NCI-H2029 treated with DMSO at 0.1 percent for 48 hours (cell line): ENCODE measurements at places on chromosomes 2 and 18.

DNA sequence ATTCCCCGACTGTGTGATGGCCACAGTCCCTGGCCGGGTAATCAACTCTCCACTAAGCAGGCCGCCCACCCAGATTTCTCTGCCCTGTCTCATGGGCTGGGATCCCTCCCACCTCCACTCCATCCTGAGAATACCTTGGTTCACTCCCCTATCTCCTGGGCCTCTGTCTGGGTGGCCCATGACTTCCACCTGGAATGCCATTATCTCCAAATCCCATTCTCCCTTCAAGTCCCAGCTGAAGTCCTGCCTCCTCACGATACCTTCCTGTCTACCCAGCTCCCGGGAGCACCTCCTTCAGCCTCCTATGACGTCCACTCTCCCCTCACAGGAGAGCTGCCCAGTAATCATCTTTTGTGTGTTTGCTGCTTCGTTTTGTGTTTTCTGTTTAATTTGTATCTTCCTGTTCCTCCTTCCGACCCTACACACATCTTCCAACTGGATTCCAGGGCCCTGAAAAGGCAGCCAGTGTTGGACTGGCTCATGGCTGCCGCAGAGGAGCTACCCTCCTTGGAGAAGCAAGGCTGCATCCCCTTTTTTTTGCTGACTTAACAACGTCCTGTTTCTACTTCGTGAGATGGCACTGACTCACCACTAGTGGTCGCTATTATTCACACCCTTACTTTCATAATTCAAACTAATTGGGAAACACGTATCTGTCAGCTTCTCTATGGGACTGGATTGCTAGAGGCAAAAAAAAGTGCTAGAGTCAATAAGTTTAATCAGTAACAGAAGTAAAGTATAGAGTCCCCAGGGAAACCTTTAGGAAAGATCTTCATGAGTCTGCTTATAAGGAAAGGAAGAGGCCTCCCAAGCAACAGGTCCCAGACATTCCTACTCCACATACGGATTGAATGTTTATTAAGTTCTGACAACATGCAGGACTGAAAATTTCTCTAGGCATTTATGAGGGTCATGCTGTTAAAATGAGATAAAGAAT lies 171.9 kb upstream of the GATA6 start:
- peak; percentile 24 for DNase-seq

GRCh38 chr2:197011801-197012641 lies 85.5 kb upstream of the PGAP1 start:
- DNase-seq = no peak

GRCh38 chr2:217329023-217329431 lies 469.2 kb upstream of the TNP1 start:
- DNase-seq = no peak

DNA sequence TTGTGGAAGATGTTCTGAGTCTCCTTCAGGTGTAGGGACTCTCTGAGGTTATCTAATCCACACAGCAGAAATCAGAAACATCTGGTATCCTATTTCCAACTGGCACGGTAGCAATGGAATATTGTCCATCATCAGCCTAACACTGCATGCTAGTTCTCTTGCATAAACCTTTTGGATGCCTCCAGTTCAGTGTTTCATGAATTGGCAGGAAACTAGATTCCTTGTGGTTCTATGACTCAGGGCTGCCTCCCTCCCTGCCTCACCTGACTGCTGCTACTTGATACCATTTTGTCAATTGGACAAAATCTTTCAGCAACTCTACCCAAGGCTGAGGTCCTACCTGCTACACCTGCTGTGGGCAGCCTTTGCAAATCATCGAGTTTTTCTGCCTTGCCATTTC lies 130.9 kb downstream of the TPGS2 start:
- no peak for DNase-seq

DNA sequence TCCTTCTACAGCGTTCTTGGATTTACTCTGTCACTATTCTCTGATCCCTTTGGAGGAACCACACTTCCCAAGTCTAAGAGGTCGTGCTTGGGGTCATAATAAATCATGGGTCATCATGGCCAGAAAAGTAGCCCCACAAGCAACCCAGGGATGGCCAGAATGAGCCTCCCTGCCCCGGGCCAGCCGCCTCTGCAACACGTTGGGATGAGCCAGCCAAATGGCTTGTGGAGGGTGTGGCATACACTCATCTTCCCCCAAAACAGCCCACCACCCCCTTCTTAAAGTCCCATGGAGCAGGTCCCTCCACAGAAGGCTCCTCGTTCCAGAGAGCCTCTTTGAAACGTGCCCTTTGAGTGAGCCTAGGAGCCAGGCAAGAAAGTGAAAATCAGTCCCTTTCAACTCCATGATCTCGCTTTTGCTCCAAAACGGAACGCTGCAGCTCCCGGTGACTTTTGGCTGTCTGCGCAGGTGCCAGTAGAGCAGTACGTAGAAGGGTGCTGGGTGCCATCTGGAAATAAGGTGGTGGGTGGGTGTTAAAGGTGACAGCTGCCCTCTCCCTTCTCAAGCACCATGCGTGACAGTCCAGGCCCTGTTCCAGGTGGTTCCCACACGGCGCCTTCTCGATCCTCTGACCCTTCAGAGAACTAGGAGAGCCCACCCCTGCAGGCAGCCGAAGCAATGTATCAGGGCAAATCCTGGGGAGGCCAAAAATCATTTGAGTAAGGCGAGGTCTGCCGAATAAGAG lies 48.5 kb upstream of the FOSL2 start:
- no peak for DNase-seq

DNA sequence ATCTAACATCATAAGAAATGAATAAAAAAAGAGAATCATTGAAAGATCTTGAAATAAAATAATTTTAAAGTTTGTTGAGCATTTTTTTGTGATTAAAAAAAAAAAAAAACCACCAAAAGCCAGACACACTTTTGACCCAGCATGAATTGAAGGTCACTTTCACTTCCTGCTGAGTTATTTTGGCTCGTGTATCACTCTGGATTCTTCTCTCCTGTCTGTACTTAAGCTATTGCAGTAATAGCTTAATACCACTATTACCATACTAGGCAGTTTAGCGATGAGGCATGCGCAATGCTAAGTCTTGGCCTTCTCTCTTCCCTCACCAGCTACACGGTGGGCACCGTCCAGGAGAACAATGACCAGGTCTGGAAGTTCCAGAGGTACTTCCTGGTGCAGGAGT lies 54.5 kb upstream of the SPP2 start:
- DNase-seq = no peak

DNA sequence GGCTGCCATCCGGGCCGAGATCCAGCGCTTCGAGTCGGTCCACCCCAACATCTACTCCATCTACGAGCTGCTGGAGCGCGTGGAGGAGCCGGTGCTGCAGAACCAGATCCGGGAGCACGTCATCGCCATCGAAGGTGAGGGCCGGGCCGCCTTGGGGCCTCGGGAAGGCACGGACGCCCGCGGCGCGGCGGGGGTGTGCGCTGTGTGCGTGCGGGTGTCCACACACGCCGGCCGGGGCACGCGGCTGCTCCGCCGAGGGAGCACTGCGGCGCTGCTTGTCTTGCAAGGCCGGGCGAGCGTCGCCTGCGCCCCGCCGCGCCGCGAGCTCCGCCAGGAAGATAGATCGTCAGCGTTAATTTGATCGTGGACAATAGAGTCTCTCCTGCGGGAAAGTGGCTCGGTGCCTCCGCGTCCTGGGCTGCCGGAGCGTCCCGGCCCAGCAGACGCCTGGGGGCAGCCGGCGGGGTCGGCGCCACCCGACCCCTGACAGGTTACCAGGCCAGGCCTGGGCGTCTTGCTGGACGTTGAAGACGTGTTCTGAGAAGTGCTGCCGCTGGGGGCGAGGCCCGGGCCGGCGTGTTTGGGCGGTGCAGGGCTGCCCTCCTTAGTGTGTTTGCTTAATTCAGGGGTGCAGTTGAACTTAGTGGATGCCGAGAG lies 1.0 kb downstream of the AGAP1 start:
- no peak for DNase-seq
